ENCODE measurements at places on chromosomes 13 and 19. TPM values are rescaled to one million over a fixed set of nuclear protein-coding genes. Genes with fewer than 3 reads are reported as not detected.

TLE6 gene
- total RNA-seq, result not detected

SMIM44 gene
- not detected for total RNA-seq

BICRA gene
- 6.0 TPM for total RNA-seq

ZNF66 gene
- total RNA-seq, result 1.2 TPM

ZSCAN22 gene
- 2.0 TPM for total RNA-seq

DKKL1 gene
- total RNA-seq, result not detected
